Hematopoietic multipotent progenitor cell treated with erythropoietin and hydrocortisone succinate and interleukin-3 and kit ligand, for 15 days (in vitro differentiated cells): ENCODE measurements at places on chromosomes 7 and 10.

DNA sequence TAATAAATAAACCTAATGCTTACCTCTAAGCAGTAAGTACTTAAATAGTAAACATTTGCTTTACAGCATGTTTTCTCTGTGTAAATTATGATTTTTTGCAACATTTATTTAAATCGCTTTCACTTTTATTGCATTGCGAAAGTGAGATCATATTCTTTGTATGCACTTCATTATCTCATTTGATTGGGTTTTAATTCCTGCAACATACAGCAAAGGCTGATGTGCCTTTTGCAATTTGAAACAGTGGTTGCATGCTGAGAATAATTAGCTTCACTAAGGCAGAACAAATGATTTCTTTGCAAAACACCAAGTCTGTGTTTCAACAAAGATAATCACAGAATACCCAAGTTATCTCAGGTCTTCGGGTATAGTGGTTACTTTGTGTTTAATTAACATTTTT lies 16.3 kb upstream of the THSD7A start:
- DNase-seq: no peak

GRCh38 chr7:43092819-43093218 lies 19.6 kb upstream of the HECW1 start:
- DNase-seq: no peak

DNA sequence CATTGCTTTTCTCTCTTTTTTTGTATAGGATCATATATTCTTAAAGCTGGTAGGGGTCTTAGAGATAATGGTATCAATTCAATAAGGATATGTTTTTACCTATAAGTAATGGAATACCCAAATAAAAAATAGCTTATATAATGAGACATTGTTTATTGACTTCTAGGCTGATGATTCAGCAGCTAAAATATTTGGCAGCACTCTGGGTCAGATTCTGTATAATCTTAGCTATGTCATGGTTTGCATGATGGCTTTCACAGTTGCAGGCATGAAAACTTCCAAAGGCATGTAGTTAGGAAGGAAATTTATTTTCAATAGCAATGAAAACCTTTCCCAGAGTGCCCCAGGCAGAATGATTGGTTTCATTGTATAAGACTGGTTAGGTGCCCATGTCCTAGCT lies 32.1 kb upstream of the A1CF start:
- no peak for DNase-seq

GRCh38 chr7:131057015-131057793 lies 270.5 kb upstream of the MKLN1 start:
- no peak for DNase-seq

- no peak for DNase-seq
Measured at GRCh38 chr7:105768898-105769507, 107.4 kb downstream of the ATXN7L1 start.

GRCh38 chr7:100493476-100494264 lies 9.9 kb downstream of the NYAP1 start:
- DNase-seq: peak; percentile 59

GRCh38 chr10:2812631-2813030 lies 254.7 kb upstream of the PFKP start:
- DNase-seq: no peak

DNA sequence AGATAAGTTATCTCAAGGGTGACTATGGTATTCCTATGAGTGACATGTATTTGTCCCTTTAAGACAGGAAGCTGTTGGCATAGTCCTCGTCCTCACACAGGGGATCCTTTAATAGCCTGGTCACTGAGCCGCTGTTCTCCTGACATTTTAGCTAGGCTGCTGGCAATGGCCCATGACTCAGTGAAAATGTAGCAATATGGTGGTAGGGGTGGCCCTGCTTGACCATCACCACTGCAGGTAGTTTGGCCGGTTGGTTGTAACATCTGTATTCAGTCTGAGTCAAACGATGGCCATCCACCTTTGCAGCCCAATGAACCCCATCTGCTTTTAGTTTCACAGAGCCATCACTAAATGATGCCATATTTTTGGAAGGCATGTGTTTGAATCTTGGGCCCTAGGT lies 110.1 kb upstream of the RAB18 start:
- no peak for DNase-seq

GRCh38 chr7:134850066-134850465 lies 70.6 kb downstream of the CALD1 start:
- no peak for DNase-seq

DNA sequence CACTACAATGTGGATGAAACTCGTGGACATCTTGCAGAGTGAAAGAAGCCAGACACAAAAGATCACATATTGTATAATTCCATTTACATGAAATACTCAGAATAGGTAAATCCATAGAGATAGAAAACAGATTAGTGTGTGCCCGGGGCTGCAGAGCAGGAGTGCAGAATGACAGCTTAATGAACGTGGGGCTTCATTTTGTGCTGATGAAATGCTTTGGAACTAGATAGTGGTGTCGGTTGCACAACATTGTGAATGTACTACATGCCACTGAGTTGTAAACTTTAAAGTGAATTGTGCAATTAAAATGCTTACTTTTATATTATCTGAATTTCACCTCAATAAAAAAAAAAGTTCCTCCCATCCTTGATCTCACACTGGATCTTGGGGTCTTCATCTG lies 31.8 kb upstream of the CARD11 start:
- DNase-seq: no peak

GRCh38 chr10:112390125-112390703 lies 16.3 kb downstream of the ACSL5 start:
- no peak for DNase-seq

- no peak for DNase-seq
Measured at GRCh38 chr10:75018686-75019307, 92.7 kb upstream of the SAMD8 start.

DNA sequence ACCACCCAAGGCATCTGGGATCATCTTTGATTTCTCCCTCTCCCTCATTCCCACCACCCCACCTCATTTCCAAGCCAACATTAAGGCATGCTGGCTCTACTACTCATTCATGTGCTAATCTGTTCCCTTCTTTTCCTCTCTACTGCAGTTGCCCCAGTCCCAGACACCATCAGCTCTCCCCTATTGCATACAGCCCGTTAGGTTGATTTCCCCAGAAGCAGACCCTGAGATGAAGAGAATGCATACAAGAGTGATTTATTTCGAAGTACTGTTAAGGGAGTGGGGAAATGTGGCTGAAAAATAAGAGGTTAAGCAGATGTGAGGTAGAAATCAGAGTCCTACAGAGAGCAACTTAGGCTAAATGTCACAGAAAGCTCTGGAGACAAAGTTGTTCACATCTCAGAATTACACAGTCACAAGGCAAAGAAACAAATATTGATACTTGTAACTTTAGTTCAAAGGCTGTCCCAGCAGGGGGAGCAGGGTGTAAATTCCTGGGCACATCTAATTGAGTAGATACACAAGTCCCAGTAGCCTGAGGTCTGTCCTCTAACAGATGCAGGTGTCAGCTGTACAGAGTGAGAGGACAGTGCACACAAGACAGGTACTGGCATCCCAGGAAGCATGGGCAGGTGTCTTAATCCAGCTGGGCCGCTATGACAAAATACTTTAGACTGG lies 20.9 kb downstream of the AKR1D1 start:
- DNase-seq: no peak

DNA sequence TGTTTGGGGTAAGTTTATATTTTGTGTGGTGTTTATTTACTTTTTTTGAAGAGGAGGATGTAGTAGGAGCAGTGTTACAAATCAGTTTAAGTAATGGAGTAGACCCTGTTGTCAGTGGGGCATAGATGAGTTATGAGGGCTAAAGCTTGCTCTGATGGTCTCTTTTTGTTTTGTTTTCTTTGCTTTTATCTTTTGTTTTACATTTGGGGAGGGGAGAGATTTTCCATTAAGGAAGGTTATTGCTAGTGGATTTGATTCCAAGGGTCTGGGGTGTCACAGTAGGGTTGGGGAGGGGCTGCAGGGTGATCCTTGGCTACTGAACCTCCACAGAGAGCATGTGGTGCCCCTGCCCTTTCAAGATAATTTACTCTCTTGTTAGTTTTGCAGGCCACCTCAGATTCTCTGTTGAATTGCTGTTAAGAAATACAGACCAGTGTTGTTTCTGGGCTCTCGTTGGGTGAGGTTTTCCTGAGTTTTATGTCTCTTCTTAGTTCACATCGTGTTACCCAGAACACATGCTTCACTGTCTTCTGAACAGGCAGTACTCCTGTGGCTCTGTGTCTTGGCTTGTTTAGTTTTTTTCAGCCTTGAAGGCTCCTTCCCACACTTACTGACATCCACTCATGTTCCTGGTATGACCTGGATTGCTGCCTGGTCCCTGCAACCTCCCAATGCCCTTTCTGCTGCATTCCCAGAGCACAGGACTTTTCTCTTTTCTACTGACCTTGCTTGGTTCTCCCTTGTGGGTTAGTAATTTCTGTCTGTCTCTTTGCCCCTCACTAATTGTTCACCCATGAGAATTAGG lies 4.2 kb downstream of the KIFBP start:
- no peak for DNase-seq

DNA sequence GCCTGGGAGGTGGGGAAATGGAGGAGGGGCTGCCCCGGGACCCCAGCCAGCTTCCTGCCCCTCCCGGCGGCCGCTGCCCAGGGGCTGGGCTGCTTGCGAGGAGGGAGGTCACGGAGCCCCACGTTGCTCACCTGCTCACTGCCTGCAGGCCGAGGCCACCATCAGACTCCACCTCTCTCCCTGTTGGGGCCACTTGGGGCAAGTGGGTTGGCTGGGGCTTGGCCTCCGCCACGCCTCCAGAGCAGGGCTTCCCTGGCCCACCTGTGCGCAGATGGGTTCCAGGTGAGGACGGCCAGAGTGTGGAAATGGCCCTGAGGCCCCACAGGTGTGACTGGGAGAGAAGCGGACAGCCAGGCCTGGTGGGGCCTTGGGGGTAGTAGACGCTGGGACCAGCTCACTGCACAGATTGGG lies 82.8 kb upstream of the DIP2C start:
- no peak for DNase-seq

DNA sequence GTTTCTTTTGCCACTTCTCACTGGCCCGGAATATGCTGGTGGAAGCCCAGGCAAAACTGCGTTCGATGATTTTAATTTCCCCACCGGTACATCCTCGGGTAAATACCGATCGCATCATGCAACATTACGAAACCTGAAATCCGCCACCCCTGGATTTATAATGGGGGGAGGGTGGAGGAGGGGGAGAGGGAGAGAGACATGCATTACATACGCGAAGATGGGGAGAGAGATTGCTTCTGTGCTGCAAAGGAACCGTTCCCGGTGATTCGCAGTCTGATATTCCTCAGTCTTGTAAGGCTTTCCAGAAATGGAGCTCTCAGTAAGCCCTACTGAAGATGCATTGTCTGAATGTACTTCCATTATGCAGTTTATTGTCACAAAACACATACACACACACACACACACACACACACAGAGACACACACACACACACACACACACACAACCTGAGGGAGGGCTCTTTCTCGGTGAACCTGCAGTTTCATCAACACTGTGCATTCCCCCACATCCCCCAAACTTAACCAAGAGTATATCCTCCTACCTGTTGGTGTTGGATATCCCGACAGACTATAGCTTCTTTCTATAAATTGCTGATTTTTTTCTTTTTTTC lies 741 bp downstream of the GPR85 start:
- no peak for DNase-seq

DNA sequence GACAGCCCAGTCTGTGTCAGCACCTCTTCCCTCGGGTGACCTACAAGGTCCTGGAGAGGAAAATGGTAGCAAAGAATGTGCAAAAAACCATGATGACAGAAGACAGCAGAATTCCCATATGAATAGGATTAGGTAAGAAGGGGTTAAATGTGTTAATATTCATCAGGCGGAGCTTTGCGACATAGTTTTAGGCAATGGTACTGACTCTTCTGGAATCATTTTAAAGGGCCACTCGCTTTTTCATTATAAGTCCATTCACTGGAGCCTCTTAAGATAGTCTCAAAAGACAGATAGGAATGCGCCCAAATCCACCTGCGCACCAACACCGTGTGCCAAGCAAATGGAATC lies 38.2 kb downstream of the DLG5 start:
- no peak for DNase-seq

- no peak for DNase-seq
Measured at GRCh38 chr10:34719328-34719727, 95.8 kb downstream of the PARD3 start.

GRCh38 chr10:43912469-43912868 lies 263.8 kb upstream of the ZNF32 start:
- DNase-seq: no peak

DNA sequence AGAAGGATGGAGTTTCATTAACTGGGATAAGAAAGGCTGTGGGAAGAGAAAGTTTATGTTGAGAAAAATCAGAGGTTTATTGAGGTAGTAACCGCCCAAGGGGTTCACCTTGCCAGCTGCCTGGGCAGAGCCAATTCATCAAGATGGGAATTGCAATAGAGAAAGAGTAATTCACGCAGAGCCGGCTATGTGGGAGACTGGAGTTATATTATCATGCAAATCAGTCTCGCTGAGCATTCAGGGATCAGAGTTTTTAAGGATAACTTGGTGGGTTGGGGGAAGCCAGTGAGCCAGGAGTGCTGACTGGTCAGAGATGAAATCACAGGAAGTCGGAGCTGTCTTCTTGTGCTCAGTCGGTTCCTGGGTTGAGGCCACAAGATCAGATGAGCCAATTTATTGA lies 70.6 kb downstream of the MALRD1 start:
- DNase-seq: no peak

- no peak for DNase-seq
Measured at GRCh38 chr7:108584211-108584610, 14.5 kb downstream of the DNAJB9 start.

- DNase-seq: no peak
Measured at GRCh38 chr10:112815269-112816032, 134.6 kb upstream of the TCF7L2 start.

GRCh38 chr10:88194041-88194887 lies 330.8 kb downstream of the PTEN start:
- no peak for DNase-seq

GRCh38 chr7:6510476-6511133 lies 40.7 kb downstream of the GRID2IP start:
- DNase-seq: no peak

GRCh38 chr7:141359740-141360415 lies 191.3 kb upstream of the AGK start:
- no peak for DNase-seq
